ENCODE measurements at places on chromosomes 7 and 10. TPM values are rescaled to one million over a fixed set of nuclear protein-coding genes. Genes with fewer than 3 reads are reported as not detected.

DNA sequence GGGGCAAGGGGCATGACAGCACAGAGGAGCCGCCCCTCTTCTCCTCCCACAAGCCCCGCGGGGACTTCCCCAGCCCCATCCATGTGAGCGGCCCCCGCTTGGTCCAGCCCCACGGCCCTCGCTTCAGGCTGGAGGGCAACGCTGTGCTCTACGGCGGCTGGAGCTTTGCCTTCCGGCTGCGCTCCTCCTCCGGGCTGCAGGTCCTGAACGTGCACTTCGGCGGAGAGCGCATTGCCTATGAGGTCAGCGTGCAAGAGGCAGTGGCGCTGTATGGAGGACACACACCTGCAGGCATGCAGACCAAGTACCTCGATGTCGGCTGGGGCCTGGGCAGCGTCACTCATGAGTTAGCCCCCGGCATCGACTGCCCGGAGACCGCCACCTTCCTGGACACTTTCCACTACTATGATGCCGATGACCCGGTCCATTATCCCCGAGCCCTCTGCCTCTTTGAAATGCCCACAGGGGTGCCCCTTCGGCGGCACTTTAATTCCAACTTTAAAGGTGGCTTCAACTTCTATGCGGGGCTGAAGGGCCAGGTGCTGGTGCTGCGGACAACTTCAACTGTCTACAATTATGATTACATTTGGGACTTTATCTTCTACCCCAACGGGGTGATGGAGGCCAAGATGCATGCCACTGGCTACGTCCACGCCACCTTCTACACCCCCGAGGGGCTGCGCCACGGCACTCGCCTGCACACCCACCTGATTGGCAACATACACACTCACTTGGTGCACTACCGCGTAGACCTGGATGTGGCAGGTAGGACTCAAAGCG lies 5.1 kb downstream of the AOC1 start:
- no peak for DNase-seq

DNA sequence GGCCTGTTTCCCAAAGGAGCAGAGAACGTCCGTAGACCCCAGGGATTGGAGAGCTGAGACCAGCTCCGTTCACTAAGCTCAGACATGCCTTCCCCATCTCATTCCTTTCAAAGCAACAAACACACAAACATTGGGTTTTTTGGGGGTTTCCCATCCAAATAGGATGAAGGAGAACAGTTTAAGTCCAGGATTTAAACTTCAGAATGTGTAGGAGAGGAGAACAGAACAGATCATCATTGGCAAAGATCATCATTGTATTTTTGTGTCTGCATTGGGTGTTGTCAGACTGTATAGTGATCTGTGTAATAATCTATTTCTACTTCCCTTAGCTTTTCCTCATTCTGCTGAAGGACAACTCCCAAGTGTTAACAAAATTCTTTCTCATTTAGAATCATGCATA lies 177.9 kb downstream of the FANK1 start:
- DNase-seq, result no peak

DNA sequence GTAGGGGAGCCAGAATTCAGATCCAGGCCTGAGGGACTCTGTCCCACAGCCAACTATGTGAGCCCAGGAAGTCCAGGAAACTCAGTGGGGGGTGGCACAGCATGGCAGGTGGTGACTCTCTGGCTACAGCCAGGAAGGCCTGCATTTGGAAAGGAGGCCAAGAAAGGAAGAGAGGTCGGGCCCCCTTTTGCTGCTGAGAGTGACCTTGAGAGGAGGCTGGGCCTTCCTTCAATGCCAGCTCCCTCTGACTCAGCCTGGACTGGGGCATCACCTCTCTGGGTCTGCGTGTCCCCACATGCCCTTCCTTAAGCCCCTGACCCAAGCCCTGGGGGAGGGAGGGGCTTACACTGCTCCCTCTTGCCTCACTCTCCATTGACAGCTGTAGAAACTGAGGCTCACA lies 6.4 kb upstream of the MYL10 start:
- DNase-seq, result no peak

- DNase-seq, result no peak
Measured at GRCh38 chr10:33832124-33832787, 497.8 kb upstream of the NRP1 start.

DNA sequence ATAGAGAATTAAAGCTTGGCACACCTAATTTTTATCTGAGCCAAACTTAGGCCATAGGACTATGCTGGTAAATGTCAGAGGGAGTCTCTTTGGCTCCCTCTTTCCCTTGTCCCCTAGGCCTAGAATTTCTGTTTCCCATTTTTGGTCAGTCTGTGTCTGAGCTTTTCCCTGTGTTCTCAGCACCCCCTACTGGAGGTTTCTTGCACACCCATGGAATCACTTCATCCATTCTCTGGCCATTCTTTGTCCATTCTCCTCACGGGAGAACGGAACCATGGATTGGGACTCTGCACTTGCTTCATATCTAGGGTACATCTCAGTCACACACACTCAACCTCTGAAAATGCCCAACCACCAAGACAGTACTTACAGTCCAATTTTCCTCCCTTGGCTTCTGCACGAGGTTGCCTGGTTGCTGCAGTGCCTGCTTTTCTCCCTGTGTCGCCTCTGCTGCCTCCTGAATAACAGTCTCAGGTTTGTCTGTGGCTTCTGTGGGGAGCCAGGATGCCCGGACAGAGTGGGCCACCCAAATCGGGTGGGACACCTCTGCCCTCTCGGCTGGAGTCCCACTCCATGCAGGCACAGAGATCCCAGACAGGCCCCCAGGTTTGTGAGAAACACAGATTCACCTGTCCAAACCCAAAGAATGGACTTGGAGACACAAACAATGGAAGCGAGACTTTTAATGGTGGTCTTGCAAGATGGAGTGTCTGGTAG lies 35.1 kb upstream of the DNAH11 start:
- no peak for DNase-seq

GRCh38 chr10:110505130-110505770 lies 7.5 kb downstream of the DUSP5 start:
- no peak for DNase-seq

The SUN3 gene
- not detected for total RNA-seq

Data from Right ventricle myocardium superior (tissue), 1 donor.